NCI-H187 treated with DMSO at 0.1 percent for 48 hours (cell line): ENCODE measurements at places on chromosomes 4 and X.

DNA sequence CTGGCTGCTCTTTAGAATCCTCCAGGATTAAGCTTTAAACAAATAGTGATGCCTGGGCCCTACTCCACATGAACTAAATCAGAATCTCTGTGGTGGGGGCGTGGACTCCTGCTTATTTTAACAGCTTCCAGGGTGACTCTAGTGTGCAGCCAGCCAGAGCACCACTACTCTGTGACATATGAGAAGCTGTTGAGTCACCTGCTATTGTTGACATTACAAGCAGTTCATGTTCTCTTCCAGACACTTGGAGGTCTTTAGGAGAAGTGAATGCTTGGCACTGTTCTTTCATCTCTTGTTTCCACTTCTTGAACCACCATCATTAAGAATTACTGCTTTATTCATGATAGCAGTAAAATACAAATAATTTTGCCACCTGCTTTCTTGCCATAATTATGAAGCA lies 426 bp upstream of the C4orf51 start:
- peak; percentile 54 for DNase-seq

DNA sequence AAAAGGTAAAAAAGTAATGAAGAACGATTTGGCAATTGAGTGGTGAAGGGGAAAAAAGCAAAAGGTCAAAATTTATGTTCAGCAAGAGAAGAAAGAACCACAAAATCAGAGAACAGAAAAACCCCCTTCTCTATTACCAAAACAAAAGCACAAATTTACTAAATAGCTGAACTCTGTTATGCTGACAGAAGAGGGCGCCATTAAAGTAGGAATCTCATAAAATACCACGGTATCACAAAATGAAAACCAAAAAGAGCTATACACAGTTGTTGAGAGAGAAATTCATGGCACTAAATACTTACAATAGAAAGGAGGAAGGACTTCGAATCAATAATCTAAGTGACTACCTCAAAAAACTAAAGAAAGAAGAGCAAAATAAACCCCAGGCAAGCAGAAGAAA lies 69.6 kb upstream of the CXorf66 start:
- no peak for DNase-seq

DNA sequence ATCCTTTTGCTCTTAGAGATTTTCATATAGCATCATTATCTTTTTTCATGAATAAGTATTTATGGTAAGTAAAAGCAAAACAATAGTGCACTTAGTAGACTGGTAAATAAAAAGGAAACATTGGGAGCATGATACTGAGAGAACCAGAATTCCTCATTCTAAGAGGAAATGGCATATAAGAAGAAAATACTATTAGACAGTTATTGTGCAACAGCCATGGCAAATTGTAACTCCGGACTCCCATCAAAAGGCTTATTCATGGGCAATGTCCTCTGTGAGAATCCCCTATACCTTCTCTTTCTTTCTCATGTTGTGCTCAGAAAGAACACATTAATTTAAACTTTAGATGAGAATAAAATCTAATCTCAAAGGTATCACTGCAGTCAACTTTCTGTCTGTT lies 42.4 kb downstream of the SPATA18 start:
- DNase-seq = no peak

GRCh38 chr4:26372525-26373172 lies 51.8 kb downstream of the RBPJ start:
- peak; percentile 76 for DNase-seq

- DNase-seq = no peak
Measured at GRCh38 chr4:4783847-4784246, 75.6 kb upstream of the MSX1 start.

DNA sequence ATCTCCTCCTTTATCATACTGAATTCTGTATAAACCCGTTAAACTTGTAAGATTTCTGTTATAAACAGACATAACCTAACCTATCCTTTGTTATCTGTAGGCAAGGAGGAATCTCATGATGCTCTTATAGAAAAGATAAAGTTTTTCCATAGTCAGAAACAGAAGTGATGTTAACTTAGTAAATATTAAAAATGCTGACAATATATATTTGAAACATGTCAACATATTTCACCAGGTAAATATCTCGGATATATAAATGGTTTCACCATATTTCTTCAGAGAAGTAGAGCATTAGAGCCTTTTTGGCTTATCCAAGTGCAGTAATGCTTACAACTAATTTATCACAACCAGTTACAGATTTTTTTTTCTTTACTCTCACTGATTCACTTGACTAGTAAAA lies 625.9 kb downstream of the PDHA2 start:
- no peak for DNase-seq

DNA sequence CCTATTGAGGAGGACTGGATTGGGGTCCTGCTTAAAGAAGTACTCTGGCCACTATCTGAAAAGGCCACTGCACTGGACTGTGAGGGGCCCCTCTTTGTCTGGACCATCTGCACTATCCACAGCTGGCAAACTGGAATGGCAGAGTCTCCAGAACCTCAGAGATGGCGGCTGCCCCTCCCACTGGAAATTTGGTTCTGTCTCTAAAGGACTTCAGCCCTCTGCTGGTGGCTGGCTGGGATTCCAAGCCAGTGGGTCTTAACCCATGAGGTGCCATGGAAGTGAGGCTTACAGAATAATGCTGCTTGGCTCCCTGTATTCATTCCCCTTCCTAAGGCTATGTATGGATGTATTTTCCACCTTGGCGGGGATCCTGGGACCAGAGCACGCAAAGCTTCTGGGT lies 41.6 kb upstream of the CYLC1 start:
- DNase-seq = no peak

- no peak for DNase-seq
Measured at GRCh38 chr4:158410272-158410671, 111.4 kb upstream of the RXFP1 start.

GRCh38 chrX:122572461-122572860 lies 611.6 kb upstream of the GRIA3 start:
- no peak for DNase-seq

DNA sequence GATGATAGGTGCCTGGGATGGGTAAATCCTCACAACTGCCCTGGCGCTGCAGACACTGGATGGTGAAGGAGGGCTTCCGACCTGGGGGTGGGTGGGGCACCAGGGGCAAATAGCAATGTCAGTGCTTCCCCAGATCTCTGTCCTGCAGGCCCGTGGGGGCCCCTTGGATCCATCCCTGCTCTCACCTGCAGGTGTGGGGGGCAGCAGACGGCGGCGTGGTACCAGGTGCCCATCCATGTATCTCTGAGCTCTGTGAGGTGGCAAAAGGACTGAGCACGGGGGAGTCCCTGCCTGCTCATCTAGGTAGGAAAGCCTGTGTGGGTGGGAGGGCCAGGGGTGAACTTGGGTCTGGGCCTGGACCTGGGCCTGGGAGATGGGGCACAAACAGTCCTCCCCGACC lies 6.5 kb upstream of the SYP start:
- DNase-seq = no peak

- DNase-seq = no peak
Measured at GRCh38 chr4:141721174-141721573, 84.8 kb downstream of the IL15 start.
